Lung (tissue), 17 donors: ENCODE measurements at places on chromosomes 2 and 18. TPM values are rescaled to one million over a fixed set of nuclear protein-coding genes. Genes with fewer than 3 reads are reported as not detected.

Gene FSHR
- not detected for total RNA-seq

Gene RRM2
- total RNA-seq, result 15.6 TPM

Gene DYSF
- 48.3 TPM for total RNA-seq

Gene CDH2
- total RNA-seq, result 5.0 TPM

GRCh38 chr2:236366397-236366796 lies 102.2 kb upstream of the ASB18 start:
- H3K27ac ChIP-seq, result no peak overlapping the region
- H3K36me3 ChIP-seq, result no peaks in the 10 kb centered on the region
- no peak overlapping the region for H3K4me3 ChIP-seq
- peaks cover 4% of the 10 kb centered on the region for H3K27me3 ChIP-seq
- H3K4me1 ChIP-seq, result no peaks in the 10 kb centered on the region
- DNase-seq, result no peak

- no peak for DNase-seq
- no peaks in the 10 kb centered on the region for H3K27me3 ChIP-seq
- H3K4me1 ChIP-seq, result no peaks in the 10 kb centered on the region
- no peaks in the 10 kb centered on the region for H3K36me3 ChIP-seq
- H3K4me3 ChIP-seq, result no peak overlapping the region
Measured at GRCh38 chr18:2889761-2890192, 43.0 kb downstream of the EMILIN2 start.

DNA sequence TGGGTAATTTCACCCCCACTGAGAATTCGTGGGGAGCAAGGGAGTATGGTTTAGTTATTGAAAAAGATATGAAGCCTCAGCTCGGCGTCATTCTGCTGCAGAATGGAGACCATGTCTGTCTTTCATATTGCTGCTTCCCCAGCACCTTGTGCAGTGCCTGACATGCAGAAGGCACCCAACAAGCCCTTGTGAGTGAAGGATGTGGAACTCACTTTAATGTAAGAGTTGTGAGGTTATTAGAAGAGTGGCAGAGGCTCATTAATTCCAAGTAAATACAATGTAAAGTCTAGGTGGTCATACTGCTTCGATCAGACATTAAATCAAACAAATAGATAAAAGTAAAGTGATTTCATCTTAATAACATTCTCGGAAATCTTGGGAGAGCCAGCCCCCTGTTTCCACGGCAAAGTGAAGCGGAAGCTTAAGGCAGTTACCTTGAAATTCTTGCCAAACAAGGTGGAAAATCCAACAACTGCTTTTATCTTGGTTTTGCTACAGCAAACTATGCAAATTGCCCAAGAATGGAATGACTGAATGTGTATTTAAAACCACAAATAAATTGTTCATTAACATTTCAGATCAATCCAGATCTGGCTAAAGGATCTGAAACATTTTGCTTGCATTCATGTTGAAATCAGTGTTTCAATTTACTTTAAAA lies 9.6 kb downstream of the CFAP221 start:
- H3K4me1 ChIP-seq, result no peaks in the 10 kb centered on the region
- no peaks in the 10 kb centered on the region for H3K27me3 ChIP-seq
- DNase-seq, result peak; percentile 61
- no peak overlapping the region for H3K27ac ChIP-seq

DNA sequence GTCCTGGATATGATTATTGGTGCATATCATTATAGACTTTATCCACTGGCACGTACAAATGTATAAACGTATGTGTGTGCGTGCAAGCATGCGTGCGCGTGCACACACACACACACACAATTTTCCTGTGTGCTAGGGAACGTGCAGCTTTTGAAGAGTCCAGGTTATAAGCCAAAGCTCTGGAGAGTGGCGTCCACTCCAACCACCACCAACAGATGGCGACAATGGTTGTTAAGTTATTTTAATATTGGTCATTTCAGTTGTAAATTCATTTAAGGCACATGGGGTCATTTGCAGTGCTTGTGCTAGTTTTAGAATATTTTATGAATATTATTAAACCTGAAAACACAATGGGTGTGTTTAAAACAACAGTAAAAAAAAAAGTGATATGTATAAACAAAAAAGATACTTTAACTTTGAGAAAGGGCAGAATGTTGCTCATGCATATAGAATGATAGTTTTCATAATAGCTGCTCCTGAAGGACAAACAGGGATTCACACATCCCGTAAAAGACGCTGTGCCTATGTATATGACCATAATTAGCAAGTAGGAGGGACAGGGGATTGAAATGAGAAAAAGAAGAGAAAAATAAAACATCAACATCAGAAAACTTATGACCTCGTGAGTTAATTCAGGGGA lies 124.2 kb upstream of the ITGB6 start:
- no peak overlapping the region for H3K4me3 ChIP-seq
- no peak overlapping the region for H3K27ac ChIP-seq
- H3K36me3 ChIP-seq, result no peaks in the 10 kb centered on the region
- peak; percentile 73 for DNase-seq

GRCh38 chr2:239758279-239758877 lies 266.8 kb downstream of the NDUFA10 start:
- no peaks in the 10 kb centered on the region for H3K36me3 ChIP-seq
- peak; percentile 45 for DNase-seq
- H3K27ac ChIP-seq, result no peak overlapping the region
- H3K4me1 ChIP-seq, result no peaks in the 10 kb centered on the region
- no peak overlapping the region for H3K4me3 ChIP-seq

DNA sequence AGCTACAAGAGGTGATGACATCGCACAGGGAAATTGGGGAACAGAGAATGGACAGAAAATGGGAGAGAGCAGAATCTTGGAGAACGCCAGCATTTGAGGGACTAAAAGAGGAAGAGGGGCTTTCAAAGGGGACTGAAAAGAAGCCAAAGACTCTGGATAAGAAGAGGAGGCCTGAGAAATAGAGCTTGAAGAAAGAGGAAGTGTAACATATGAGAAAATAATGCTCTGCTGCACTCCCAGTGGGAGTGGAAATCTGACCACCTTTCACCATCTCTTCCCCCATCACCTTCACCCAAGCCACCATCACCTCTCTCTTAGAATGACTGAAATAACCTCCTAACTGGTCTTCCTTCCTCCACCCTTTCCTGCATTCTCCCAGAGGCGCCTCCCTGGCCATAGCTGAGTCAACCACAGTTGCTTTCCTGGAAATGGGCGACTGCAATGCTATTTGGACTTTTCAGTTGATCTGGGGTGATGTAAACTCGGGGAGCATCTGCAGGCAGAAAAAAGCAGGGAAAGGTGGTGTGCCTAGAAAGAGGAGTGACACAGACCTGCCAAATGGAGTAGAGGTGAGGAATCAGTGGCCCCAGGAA lies 16.8 kb downstream of the CXCR1 start:
- no peaks in the 10 kb centered on the region for H3K4me1 ChIP-seq
- DNase-seq, result no peak
- H3K36me3 ChIP-seq, result no peaks in the 10 kb centered on the region
- peaks cover 2% of the 10 kb centered on the region for H3K27me3 ChIP-seq
- H3K4me3 ChIP-seq, result no peak overlapping the region
